Cortex of kidney (tissue), 1 donor: ENCODE measurements at places on chromosomes 4 and X.

DNA sequence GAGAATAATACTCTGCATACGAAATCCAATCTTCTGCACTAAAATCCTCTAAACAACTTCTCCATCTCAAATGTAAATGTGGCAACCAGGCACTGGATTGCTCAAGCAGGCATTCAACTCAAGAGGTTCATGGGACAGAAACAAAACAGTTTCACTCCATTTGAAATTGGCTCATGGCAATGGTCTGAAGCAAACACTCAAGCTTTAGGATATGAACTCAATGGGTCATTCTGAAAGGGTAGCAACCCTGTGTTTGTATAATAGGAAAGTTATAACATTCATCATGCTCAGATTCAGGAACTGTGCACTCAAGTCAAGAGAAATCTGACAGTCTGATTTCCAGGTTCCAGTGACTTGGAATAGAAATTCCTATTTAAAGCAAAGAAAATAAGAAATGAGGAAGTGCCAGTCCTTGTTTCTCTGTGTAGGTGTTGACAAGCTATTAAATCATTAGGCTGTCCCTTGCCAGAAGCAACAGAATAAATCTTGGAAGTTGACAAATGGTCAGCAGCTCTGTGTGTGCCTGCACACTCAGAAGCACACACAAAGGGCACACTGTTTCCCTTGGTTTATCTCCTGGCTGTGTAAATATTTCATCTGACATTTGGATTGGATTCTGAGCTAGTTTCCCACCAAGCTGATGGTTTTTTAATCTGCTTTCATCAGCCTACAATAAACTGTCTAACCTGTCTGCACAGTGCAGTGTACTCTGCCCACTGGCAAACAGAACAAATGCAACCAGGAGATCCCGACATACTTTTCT is 75.9 kb upstream of the CITED1 start:
- DNase-seq, result no peak

DNA sequence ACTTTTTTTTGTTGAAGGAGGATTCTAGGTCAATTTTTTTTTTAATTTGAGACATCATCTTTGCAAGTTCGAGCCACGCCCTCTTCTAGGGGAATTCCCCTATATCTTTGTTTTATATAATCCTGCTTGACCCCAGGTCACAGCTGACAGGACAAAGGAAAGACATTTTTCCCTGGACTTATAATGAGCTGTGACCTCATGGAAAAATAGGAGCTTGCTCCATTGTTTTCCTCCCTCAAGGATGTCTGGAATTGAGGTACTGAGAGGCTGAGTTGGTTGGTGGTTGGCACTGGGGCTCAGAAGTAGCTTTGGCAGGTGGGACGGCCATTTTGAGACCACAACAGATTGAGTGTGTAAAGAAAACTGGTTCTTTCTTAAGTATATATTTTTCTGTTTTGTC is 49.0 kb downstream of the GBA3 start:
- no peak for DNase-seq

DNA sequence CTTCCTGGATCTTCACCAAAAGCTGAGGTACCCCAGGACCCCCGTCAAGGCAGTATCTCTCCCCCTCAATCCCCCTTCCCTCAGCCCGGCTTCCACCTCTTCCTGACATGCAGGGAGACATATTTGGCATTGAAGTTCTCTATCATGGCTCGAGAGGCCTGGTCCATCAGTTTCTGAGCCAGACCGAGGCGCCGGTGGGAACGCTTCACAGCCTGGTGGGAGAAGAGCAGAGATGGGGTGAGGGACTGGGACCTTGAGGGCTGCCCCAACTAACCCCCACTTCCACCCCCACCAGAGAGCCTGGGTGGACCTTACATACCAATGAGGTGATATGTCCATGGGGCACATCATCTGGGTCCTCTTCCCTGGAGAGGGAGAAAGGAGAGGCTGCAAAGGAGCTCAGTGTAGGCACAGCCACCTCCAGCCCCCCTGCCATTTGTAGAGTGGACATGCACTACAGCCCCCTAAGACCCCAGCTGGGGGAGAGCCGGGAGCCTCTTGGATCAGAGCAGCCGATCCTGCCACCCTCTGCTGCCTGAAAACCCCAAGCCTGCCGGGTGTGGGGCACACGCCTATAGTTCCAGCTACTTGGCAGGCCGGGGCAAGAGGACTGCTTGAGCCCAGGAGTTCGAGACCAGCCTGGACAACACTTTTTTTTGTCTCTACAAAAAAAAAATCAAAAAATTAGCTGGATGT is 2.5 kb downstream of the NAA10 start:
- no peak for DNase-seq

DNA sequence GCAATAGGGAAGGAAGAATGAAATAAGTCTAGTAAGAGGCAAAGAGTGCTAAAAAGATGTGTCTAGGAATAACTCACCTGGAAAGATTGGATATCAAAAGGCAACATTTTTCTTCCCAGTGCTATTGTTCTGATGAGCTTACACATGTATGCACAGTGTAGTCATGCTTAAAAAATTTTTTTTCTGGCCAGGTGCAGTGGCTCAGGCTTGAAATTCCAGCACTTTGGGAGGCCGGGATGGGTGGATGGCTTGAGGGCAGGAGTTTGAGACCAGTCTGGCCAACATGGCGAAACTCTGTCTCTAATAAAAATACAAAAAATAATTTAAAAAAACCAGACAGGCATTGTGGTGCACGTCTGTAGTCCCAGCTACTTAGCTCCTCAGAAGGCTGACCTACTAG is 795.8 kb upstream of the IGFBP7 start:
- no peak for DNase-seq

DNA sequence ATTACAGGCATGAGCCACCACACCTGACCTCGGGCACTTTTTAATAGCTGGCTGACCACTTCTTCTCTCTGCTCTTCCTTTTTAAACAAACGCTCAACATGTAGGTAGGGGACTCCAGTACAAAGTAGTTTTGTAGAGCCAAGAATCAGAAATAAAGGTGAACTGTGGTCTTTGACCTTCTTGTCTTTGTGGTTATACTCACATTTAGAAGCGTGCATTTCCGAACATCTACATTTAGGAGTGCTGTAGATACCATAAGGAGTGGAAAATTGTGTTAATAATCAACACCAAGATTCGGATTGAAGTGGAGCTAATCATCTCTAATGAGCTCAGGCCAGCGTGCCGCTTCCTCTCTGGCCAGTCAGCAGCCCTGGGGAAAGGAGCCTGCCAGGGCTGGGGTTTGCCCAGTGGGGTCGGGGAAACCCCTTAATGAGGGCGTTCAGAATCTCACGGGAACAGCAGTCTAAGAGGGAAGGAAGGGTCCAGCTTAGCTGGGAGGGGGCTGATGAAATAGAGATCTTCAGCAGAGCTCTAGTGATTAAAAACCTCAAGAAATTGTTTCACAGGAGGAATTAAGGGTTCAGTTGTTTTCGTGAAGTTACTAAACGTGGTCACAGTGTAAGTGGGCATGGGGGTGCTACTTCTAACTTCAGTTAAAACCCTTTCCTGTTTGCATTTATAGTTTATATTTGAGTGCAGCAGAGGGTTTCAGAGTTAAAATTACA is 81.2 kb downstream of the GAB1 start:
- no peak for DNase-seq
